ENCODE measurements at places on chromosomes 1 and 21.

DNA sequence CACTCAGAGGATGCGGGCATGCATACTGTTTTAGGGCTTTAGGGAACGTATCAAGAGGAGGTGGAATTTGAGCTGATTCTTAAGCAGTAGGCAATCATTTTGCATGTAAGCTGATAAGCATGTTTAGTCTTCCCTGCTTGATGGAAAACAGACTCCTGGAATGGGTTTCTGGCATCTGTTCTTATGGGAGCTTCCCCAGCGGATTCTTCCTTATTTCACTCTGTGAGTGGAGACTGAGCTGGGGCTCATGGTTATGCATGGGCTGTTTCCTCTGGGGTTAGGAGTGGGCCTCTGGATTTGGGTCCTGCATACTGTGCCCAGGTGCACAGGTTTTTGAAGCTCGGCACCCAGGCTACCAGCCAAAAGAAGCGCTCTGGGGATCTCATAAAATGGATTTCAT, 93.4 kb downstream of the DIRAS3 start:
- DNase-seq: no peak

- no peak for DNase-seq
Measured at GRCh38 chr1:162367772-162368171, 8.9 kb downstream of the SPATA46 start.

GRCh38 chr1:24435782-24436365, 20.3 kb downstream of the NIPAL3 start:
- no peak for DNase-seq

- DNase-seq: no peak
Measured at GRCh38 chr1:155933591-155934096, 569 bp downstream of the KHDC4 start.

GRCh38 chr1:38740487-38740886, 119.1 kb downstream of the RRAGC start:
- no peak for DNase-seq

DNA sequence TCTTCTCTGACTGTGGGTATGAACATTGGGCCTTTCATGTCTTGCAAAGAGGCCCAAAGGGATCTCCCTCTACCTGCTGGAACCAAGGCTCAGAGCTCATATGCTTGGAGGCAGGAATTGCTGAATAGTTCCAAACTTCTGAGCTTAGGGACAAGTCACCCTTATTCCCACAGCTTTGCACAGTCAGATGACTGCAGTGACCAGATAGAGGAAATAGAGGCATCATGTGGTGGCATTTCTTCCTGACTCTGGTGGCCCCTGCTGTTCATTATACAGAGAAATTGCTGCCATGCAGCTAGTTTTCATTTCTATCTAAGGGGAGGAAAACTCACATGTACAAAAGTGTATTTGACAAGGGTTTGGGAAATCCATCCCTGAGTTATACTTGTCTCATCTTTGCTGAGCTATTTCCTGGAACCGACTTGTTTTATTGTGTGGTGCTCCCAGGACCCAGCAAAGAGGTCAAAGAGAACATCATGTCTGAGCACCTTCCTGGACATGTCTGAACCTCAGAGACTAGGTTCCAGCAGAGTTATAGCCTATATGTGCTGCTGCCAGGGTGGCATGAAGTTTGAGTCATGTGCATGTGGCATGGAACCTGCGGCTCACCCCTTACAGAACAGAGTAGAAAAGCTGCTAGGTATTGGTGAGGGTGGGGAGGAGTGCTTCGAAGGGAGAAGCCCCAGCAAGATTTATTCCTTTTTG, 131.2 kb downstream of the PIK3R3 start:
- DNase-seq: no peak

GRCh38 chr1:48665708-48666407, 110.8 kb downstream of the BEND5 start:
- no peak for DNase-seq

DNA sequence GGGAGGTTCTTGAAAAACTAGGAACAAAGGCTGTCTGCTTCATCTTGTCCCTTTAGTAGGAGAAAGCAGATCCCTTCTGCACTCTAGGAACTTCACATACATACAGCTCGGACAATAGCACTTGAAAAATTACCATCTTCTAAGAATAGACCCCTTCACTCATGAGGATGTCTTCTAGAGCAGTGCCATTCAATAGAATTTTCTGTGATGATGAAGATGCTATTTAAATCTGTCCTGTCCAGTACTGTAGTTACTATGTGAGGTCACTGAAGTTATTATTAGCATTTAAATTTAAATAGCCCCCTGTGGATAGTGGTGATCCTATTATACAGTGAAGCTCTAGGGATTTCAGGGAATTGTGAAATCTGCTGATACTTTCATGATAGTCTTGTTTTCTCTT, 46.4 kb upstream of the RAB3GAP2 start:
- no peak for DNase-seq

DNA sequence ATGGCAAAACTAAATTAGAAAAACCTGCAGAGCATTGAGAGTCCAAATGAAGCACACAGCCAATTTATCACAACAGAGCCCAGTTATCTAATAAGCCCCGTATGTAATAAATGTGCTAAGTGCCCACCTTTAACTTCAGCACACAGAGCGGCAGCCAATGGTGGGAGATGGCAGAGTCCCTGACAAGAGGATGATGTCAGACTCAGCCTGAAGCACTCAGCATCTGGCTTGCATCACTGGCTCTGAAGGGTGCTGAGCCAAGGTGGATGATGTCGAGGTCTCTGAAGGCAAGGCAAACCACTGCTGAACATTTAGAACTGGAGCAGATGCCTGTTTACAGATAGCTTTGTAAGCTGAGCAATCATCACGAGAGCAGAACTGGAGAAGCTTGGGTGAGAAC, 118.3 kb downstream of the NUF2 start:
- no peak for DNase-seq

DNA sequence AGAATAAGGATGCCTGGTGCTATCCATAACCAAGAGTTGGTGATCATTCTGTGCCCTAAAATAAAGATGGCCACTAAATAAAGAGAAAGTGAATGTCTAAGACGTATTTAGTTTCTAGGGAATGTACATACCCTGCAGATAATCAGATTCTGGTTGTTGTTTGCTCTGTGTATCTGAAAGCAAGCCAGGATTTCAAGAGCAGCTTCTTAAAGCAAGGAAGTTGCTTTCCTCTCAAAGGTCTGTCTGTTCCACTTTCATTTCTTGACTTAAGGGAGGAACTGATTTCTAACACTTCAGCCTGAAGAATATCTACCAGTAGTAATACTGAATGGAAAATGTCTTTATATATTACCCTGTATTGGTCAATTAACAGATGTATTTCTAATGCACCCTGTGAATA, 88.8 kb downstream of the KIF1B start:
- no peak for DNase-seq

Data from right lobe of liver (tissue), 6 donors.